MCF 10A (cell line): ENCODE measurements at places on chromosomes 13 and 19.

- DNase-seq, result no peak
Observed at GRCh38 chr13:58429917-58430316, 798.4 kb downstream of the PCDH17 start.

- DNase-seq, result no peak
Observed at GRCh38 chr13:20002787-20003186, 44.3 kb downstream of the ZMYM2 start.

DNA sequence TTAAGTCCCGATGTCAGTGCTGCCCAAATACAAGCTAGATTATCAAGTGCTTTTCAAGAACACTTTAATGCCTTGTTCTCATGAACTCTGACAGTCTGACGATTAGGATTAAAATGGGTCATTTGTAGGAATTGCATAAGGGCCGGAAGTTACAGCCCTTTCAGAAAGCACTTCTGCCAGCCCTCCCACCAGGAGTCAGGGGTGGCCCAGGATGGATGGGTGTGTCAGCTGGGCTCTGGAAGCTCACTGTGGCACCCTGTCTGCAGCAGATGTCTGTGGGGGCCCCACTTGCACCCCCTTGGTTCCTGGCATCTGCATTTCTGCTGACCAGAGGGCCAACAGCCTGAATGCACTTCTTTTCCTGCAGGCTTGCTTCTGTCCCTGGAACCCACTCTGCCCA, 712.7 kb downstream of the UQCRFS1 start:
- no peak for DNase-seq

DNA sequence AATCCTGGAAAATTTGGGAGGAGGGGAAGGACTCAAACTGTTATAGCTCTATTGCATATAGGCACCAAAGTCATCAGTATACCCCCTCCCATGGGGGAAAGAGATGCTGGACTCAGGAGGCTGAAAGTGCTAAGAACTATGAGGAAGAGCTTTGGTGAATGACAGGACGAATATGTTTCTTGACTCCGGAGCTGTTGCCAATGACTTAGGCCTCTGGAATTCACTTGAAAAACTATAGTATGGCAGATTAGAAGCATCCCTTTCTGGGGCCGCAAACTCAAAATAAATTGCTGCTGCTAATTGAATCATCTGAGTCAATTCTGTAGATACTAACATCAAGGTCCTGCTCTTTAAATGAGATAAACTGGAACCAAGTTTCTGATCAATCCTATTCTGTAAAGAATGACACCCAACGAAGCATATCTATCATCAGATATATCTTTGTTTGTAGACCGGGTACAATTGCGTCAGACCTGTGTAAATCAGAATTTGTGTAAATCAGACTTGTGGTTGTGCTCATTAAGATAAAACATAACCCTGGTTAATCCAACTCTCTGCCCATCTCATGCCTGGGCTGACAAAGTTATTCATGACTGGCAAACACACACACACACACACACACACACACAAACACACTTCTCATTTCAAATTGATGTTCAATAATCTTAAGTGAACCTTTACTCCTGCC, 1793.8 kb upstream of the PCDH20 start:
- no peak for DNase-seq

- DNase-seq, result peak; percentile 89
Observed at GRCh38 chr19:47273313-47274070, 1.2 kb upstream of the INAFM1 start.
